ENCODE measurements at places on chromosomes 16 and 17. TPM values are rescaled to one million over a fixed set of nuclear protein-coding genes. Genes with fewer than 3 reads are reported as not detected.

DNA sequence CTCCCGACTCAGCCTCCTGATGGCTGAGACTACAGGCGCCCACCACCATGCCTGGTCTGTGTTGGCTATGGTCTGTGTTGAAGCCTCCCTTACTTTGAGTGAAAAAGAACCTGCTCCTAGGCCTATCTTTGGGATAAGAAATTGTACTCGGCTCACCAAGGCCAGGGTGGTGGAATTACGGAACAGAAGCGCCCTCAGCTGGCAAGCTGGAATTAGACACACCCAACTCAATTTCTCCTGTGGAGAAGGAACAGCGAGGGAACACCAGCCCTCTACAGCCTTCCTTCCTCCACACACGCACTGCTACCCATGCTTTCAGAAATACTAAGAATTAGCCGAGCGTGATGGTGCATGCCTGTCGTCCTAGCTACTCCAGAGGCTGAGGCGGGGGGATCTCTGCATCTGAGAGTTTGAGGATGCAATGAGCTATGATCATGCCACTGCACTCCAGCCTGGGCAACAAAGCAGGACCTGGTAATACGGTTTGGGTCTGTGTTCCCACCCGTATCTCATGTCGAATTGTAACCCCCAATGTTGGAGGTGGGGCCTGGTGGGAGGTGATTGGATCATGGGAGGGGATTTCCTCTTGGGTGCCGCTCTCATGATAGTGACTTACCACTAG is 40.1 kb upstream of the RBBP6 start:
- DNase-seq, result peak; percentile 43

DNA sequence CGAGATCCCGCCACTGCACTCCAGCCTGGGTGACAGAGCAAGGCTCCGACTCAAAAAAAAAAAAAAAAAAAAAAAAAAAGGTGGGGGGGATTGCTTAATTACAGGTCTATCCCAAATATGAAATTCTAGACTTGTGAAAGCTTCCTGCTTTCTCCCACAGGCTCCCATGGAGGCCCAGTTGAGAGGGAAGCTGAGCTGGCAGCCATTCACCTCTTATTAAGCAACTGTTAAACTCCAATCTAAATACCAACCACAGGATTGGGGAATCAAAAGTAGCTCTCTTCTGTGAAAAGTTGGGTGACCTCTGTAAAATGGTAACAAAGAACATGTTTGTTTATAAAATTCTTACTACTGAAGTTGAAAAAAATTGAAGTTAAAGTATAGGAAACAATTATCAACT is 45.8 kb upstream of the STAC2 start:
- no peak for DNase-seq

The C1QTNF1 gene
- 0.31 TPM for total RNA-seq

The KCNAB3 gene
- total RNA-seq, result 4.9 TPM

The SMIM5 gene
- total RNA-seq, result not detected

The SLX1B gene
- 63.2 TPM for total RNA-seq

- DNase-seq, result no peak
Measured at GRCh38 chr17:13599864-13600263, 1.9 kb downstream of the HS3ST3A1 start.

DNA sequence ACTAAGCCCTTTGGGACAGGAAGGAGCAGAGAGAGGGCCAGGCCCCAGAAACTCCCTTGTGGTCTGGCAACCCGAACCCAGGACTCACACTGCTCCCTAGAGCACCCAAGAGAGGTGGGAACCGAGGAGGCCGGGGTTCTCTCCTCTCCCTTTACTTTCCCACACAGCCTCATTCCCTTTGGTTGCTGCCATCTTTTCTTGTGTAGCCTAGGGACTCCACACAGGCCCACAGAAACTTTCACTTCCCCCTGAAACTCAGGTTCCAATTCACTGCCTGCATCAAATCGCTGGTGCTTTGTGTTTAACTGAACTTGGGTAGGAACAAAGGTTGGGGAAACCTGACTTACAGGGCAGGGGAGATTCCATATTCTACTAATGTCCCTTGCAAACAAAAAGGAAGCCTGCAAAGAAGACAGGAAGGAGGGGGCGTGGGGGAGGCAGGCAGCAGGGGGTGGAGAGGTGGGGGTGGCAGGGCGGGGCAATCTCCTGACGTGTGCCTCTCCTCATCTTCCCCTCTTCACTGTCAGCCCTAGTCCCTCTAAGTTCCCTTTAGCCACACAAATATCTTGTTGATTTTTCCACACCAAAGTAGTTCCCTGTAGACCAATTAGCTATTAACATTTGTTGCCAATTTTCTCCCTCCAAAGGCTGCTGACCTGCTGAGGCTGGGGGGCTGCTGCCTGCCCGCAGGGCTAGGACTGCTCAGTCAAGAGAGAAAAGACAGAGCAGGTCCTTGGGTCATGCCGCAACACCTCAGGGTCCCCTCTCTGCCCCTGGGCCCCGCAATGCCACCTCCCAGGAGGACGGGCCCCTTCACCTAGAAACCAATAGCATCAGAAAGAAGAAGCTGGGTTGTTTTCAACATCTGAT is 8.0 kb downstream of the ST3GAL2 start:
- peak; percentile 72 for DNase-seq

DNA sequence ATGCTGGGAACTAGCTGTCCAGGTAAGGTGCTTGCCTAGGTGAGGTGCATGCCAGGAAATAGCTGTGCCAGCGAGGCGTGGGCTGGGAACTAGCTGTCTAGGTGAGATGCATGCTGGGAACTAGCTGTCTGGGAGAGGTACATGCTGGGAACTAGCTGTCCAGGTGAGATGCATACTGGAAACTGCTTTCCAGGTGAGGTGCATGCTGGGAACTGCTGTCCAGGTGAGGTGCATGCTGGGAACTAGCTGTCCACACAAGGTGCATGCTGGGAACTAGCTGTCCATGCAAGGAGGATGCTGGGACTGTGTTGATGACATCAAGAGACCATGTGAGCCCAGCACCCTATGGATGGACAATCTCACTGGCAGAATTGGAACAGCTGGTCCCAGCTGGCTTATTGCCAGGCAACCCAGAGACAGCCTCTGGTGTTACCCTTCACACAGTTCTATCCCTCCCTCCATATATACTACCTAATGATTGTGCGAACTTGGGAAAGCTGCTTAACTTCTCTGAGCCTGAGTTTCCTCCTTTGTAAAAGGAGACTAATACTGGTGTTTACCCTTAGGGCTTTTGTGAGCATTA is 479.9 kb upstream of the RBFOX1 start:
- DNase-seq, result no peak

The HID1 gene
- total RNA-seq, result 2.6 TPM

DNA sequence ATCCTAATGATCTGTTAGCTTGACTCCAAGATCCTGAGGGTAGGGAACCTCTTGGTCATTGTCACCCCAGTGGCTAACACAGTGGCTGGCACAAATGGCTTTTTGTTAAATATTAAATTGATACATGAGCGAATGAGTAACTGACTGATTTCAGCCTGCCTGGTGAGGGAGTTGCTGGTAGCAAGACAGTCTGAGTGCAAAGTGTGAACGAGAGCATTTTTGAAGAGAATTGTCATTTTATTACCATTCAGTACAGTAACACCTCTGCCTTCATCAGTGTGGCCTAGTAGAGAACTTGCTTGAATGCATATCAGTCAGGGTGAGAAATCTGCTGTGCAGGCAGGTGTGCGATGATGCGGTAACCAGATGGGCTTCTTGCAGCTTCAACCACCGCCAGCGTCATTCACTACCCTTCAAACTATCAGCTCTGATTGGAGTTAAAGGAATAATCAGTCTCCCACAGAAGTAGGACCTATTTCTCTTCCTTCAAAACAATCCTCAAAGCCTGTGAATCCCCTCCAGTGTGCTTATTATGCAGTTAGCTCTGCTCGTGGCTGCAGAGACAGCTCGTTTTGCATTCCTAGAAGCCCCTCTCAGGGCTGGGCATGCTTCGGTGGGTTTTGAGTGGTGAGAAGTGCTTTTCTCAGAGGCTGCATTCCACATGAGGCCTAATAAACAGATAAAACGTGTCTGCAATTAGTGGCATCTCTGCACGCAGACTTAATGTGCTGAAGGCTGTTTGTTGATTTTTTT is 29.0 kb downstream of the HEXIM2 start:
- DNase-seq, result no peak

GRCh38 chr17:59001158-59001814 is 105.4 kb downstream of the TRIM37 start:
- DNase-seq, result peak; percentile 88

GRCh38 chr17:79005063-79005861 is 4.3 kb downstream of the CANT1 start:
- peak; percentile 27 for DNase-seq

GRCh38 chr17:74822939-74823367 is 36.7 kb downstream of the GRIN2C start:
- no peak for DNase-seq

The CA5A gene
- total RNA-seq, result not detected

GRCh38 chr17:37239690-37240334 is 136.0 kb upstream of the C17orf78 start:
- no peak for DNase-seq

DNA sequence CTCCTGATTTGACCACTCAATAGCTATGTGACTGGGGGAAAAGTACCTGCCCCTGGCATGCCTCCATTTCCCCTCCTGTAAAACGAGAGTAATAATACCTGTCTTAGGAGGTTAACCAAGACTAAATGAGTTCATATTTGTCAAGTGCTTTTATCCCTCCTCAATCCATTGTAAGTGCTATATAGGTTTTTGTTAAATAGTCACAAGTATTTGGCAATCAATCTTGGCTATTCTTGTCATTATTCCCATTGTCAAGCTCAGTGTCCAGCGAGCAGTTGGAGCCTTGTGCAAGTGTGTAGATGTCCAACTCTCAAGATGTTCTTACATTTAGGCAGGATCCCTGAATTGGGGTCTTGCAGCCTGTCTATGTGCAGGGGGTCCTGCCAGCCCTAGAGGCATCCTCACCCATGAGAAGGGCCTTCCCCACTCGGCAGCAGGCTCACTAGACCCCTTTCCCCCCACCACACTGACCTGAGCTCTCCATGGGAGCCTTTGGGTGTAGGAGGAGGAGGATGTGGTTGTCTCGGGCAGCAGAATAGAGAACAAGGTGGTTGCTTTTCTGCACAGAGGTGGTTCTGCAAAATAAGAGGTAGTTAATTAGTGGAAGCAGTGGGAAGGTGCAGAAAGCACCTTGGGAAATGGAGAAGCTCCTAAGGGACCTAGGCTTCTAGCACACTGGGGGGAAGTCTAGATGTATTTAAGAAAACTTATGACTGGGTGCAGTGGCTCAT is 18.0 kb downstream of the PIK3R6 start:
- no peak for DNase-seq

DNA sequence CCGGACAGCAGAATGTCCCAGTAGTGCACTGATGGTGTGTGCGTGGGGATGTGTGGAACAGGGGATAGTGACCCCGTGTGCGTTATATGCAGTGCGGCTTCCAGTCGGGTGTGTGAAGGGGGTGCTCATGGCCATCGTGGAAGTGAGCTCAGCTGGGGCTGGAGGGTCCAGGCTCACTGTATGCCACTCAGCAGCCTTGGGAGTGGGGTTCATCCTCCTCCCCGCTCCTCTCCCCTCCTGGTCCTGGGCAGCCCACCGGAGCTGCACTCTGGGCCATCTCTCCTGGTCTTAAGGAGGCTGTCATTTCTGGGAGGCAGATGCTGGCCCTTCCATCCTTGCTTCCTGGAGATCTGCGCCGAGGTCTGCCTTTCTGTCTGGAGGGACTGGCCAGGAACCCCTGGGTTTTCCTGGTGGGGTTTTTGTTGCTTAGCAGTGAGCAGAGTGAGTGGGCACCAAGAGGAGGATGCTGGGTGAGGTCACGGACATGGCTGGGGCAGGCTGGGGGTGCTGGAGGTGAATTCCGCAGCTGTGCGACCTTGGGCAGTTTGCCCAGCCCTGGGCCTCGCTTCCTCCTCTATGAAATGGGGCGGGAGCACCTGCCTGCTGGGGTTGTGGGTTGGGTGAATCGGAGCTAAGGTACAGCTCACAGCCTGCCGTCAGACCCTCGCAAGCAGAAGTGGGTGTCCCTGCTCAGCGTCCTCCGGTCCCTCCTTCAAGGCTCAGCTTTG is 164.1 kb downstream of the SEC14L1 start:
- no peak for DNase-seq

GRCh38 chr17:31877911-31878702 is 19.1 kb upstream of the COPRS start:
- DNase-seq, result peak; percentile 54

The TBC1D3K gene
- total RNA-seq, result not detected

- DNase-seq, result no peak
Measured at GRCh38 chr16:74679983-74680382, 13.3 kb upstream of the RFWD3 start.

- no peak for DNase-seq
Measured at GRCh38 chr16:12317121-12317810, 340.7 kb downstream of the SNX29 start.
